DND-41 (cell line): ENCODE measurements at places on chromosomes 5 and 9.

GRCh38 chr9:114906922-114907571 lies 23.3 kb downstream of the TNFSF8 start:
- peak; percentile 59 for DNase-seq

GRCh38 chr5:9838916-9839315 lies 208.8 kb upstream of the TAS2R1 start:
- DNase-seq = no peak

GRCh38 chr5:14665949-14666348 lies 1.4 kb downstream of the OTULIN start:
- peak; percentile 61 for DNase-seq

- no peak for DNase-seq
Observed at GRCh38 chr5:107676702-107677101, 6.0 kb upstream of the EFNA5 start.

DNA sequence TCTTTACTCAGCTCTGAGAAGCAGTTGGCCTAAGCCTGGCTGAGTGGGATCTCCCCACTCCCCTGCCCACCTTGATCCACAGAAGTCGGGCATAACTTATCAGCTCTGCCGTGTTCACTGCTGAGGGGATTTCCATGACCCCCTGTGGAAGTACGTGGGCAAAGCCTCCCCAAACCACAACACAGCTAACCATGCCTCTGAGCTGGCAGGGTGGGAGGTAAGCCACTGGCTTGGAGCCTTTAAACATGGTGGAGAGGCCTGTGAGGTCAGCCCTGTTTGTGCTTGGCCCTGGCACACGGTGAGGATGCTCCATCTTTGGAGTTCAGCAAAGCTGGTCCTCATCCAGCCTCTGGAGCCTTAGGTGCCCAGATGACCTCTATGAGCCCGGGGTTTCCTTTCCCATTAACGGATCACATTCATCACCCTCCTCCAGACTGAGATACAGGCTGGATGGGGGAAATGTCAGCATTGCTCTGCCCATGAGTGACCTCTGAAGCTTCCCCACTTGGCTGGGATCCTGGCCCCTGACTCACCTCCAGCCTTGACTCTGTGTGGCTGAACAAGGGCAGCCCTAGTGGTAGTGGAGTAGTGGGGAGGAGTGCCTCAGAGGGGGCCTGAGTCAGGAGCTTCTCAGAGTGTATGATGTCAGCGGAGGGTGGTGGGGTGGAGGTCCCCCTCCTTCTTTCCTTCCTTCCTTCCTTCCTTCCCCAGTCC lies 6.2 kb downstream of the PDLIM4 start:
- DNase-seq = no peak
